ENCODE measurements at places on chromosomes 3 and 15.

DNA sequence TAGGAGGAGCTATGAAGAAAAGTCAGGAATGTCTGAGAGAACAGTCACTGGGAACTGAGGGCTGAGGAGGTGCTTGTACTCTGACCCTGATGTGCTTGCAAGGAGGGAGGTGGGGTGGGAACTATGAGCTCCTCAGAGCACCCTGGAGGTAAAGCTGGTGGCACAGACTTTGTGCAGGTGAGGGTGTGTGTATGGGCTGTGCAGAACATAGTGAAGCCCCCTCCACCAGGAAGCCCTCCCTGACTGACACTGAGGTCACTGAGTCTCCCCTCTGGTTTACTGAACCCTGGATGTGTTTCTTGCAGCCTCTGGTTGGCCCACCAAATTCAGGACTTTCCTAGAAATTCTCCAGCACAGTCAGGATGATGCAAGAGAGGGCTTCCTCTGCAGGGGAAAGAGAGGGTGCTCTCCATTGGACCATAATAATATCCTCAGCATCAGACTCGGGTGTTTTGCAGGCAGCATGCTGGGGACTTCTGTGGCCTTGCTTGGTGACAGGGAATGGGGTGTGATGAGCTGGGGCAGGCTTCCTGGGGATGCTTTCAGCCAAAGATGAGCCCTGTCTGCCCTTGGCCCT lies 1.5 kb upstream of the ISLR start:
- no peak for DNase-seq

GRCh38 chr3:174524203-174524602 lies 334.9 kb upstream of the NAALADL2 start:
- DNase-seq, result no peak

DNA sequence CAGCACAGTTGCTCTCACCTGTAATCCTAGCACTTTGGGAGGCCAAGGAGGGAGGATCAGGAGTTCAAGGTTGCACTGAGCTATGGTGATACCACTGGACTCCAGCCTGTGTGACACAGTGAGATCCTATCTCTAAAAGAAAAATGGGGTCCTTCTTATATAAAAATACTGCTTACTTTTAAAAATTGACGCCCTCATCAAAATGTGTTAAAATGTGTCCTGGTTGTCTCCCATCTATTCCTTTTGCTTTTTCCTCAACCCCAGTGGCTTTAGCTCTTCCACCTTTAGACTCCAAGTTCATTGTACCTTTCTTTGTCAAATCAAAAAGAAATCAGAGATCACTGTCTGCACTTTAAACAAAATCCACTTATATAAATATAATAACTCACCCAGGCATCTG lies 60.3 kb upstream of the GPD1L start:
- DNase-seq, result no peak

DNA sequence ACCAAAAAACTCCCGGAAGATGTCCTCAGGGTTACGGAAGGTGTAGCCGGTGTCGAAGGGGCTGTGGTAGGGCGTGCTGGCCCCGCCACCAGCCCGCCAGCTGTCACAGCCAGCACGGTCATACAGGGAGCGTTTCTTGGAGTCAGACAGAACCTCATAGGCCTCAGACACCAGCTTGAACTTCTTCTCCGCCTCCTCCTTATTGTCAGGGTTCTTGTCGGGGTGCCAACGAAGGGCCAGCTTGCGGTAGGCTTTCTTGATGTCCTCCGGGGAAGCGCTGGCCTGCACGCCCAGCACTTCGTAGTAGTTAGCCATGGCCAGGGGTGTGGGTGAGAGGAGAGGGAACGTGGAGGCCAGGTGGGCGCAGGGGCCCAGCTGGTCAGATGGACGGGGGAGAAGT lies 3.8 kb downstream of the DNAJB8 start:
- DNase-seq, result no peak

- DNase-seq, result no peak
These were observed 136.6 kb downstream of the MCTP2 start for GRCh38 chr15:94367726-94368535.

DNA sequence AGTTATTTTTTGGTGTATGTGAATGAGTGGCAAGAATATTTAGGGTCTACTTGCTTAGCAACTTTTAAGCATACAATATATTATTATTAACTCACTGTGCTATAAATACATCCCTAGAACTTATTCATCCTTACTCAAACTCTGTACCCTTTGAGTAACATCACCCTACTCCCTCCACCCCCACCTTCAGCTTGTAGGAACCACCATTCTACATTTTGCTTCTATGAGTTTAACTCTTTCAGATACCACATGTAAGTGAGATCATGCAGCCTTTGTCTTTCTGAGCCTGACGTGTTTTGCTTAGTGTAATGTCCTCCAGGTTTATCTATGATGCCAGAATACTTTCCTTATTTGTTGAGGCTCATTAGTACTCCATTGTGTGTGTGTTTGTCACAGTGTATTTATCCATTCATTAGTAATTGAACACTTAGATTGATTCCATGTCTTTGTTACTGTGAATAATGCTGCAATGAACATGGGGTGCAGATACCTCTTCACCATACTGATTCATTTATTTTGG lies 526.9 kb downstream of the PYDC2 start:
- no peak for DNase-seq

Measured in AML-193 (cell line).